ENCODE measurements at places on chromosomes 2 and 18. TPM values are rescaled to one million over a fixed set of nuclear protein-coding genes. Genes with fewer than 3 reads are reported as not detected.
A peak's percentile ranks its signal among the peaks of the same experiment; 100 is the strongest.

Gene TDRD15
- not detected for total RNA-seq

Gene CCDC178
- 0.55 TPM for total RNA-seq

Gene CLEC4F
- 0.25 TPM for total RNA-seq

Gene NOL4
- total RNA-seq, result 0.35 TPM

Gene UGT1A3
- not detected for total RNA-seq

Gene RIT2
- not detected for total RNA-seq

Gene RRM2
- 1.3 TPM for total RNA-seq

Gene SERPINB3
- not detected for total RNA-seq

GRCh38 chr2:10500601-10501361, 52.7 kb upstream of the ODC1 start:
- DNase-seq, result no peak

- no peak for DNase-seq
Measured at GRCh38 chr2:239694487-239694886, 293.7 kb upstream of the HDAC4 start.

GRCh38 chr2:19857806-19858205, 44.0 kb downstream of the TTC32 start:
- DNase-seq, result no peak

GRCh38 chr18:26383454-26384270, 157.4 kb downstream of the TAF4B start:
- DNase-seq, result no peak

GRCh38 chr2:96120091-96120720, 3.8 kb upstream of the ADRA2B start:
- DNase-seq, result no peak

DNA sequence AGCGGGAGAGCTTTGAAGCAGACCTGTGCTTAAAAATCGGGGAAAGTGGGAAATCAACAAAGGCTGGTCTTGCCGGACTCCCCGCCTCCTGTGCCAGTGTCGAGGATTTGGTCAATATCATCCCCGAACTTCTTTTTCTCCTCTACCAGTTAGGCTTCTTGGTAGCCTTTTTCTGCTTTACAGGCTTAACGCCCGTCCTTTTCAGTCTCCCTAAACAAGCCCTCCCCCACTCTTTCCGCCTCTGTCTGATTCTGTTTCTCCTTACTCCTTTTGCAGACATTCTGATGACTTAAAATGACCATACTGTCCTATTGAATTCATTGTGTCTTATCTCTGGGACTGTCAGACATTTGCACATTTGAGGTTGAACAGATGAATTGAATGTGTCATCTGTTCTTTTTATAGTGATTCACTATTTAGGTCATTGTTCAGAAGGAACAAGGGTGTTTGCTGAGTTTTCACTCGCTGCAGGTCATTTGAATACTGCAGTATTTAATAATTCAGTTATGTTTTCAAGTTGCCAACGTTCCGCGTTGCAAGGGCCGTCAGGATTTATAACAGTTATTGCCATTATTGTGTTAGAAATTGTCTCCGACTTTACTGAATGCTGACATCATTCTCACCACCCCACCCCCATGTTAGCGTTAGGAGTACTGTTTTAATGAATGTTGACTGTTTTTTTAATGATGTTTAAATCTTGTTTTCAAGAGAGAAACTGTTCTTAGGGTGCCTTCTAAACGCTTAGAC, 1.1 kb downstream of the ITGAV start:
- DNase-seq, result no peak

DNA sequence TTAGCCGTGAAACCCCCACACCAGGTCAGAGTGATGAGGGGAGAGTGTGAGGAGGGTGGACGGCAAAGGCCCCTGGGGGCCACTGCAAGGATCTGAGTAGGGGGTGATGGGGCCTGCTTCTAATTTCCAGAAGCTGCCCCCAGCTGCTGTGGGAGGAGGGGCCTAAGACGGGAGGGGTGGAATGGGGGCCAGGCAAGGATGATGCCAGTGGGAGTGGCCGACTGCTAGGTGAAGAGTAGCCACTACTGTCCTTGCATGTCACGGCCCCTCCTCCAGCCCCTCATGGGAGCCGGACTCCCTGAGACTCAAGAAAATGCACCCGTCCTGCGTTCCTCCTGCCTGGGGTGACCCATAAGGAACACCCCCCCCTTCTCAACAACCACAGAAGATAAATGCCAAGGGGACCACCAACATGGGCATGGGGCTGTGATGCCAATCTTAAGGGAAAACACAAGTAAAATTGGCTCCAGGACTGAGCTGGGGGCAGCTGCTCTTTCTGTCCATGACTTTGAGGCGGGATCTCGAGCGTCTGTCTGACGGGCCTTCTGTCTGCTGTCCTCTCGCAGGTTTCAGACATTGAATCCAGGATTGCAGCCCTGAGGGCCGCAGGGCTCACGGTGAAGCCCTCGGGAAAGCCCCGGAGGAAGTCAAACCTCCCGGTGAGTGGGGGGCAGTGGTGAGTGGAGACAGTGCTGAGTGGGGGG, 24.2 kb upstream of the PRLH start:
- DNase-seq, result no peak

DNA sequence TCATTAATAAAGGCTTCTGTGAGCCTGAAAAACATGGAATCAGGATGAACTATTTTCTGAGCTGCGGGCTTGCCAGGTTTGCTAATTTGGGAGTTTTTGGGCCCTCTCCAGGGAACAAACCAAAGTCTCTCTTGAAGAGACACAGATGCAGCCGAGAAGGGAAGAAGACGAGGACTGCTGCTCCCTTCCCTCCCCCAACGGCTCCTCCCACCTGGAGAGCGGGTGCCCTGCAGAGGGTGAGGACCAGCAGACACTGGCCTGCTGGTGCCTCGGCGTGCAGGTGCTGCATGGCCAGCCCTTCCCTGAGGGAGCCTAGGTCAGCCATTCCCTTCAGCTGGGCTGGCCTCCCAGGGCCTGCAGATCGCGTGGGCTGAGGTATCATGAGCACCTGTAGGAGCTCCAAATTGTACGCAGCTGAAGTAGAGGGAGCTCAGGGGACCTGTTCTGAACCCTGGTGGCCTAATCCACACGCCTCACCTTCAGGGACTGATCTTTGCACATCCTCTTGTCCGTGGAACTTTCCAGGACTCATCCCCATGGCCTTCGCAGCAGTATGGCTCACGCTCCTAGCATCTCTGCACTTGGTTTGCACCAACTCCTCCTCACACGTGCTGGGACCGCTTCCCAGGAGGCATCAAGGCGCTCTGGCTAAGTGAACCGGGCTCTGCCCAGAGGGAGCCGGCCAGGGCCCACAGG, 19.5 kb downstream of the EMX1 start:
- peak; percentile 19 for DNase-seq

GRCh38 chr2:61287254-61287653, 125.3 kb downstream of the C2orf74 start:
- DNase-seq, result no peak

DNA sequence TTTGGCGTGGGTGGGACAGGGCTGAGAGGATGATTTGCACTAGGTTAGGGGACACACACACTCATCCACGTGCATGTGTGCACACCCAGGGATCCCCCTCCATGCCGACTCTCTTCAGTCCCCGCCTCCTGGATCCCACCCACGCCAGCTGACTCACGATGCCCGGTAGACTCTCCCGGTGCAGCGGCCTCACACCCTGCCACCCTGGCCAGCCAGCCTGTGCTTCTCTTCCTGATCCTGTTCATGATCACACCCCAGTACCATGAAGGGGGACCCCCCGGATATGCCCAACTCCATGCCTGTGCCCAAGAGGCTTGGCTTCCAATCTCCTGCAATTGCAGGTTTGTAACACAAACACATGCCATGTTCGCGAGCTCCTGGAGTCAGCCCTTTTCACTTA, 157.8 kb upstream of the HDAC4 start:
- DNase-seq, result no peak

GRCh38 chr2:67790622-67791021, 272.2 kb downstream of the C1D start:
- no peak for DNase-seq

- no peak for DNase-seq
Measured at GRCh38 chr2:134231965-134232340, 21.9 kb upstream of the MGAT5 start.

- peak; percentile 98 for DNase-seq
Measured at GRCh38 chr2:237966565-237967462, at the start of gene UBE2F. TSS of gene UBE2F (plus strand) at chr2:237967014. CDS start at chr2:237973108, 6,094 bp downstream.

- DNase-seq, result no peak
Measured at GRCh38 chr2:24457696-24458386, 33.2 kb upstream of the NCOA1 start.

DNA sequence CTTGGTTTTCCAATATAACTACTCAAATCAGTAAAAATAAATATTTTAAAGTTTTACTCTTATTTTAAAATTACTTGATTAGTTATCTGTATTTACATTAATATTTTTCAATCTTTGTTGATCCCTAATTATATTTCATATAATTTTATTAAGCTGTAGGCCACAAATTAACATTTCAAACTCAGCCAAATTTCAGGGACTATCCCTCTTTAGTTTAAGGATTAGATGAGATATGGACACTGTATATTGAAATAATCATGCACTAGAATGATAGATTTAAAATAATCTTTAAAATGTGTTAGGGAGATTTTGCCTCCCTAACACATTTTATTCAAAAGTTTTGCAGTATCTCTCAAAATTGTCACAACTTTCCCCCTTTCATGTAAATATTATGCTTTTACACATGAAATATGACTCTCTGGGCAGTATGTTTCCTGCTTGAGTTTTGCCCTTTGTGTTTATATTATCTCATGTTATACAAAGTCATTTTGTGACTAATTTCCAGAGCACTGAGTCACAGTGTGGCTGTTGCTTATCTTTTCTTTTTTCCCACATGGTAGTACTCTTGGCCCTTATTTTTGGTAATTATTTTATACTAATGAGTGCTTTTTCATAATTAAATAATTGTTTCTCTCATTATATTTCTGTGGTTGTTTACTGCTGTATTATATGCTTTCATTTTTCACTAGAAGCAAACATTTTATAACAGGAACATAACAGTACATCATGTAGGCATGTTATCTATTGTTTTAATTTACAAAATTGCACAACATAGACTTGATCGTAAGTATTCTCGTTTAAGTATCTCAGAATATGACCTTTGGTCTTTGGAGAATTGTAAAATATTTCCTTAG, 1.2 kb downstream of the TFPI start:
- no peak for DNase-seq

DNA sequence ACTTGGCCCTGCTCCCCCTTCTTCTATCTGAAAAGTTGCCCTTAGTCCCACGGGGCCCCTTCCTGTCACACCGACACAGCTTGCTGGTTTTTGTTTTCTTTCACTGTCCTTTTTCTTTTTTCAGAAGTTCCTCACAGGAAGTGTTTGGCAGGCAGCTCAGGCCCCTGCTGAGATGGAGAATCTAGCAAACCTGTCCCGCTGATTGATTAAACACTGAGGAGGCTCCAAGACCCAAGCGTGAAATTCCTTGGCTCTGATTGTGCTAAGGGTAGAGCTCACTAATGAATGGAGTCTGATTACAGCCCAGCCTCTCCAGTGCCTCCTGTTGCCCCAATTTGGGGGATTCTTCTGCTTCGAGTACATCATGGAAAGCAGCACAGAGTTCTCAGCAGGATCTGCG, 365.9 kb upstream of the MEX3C start:
- no peak for DNase-seq

- DNase-seq, result no peak
Measured at GRCh38 chr2:72185206-72185605, 37.5 kb upstream of the CYP26B1 start.

DNA sequence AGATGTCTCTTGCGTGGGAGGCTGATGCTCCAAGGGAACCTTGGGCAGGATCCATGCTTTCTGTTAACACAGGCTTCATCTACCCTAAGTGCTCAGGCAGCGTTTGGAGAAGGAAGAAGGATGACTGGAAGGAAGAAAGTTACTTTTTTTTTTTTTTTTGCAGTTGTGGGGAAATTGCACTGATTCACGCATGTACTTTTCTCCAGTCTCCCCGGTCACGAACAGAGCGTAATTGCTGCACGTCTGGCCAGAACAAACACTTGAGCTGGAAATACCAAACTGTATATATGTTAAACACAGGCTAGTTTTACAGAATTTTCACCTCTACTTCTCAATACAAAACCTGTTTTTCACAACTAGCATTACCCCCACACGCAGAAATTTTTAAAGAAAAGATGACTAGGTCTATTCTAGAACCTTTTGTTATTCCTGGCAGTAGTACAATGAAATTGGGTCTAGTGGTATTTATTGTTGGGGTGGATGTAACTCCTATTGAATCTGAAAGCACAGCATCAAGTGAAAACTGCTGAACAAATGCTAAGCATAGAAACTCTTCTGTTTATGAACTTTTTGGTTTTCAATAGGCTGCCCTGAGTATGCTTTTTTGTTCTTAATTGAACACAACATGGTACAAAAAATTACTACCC, 9.3 kb upstream of the SCYGR5 start:
- DNase-seq, result no peak

DNA sequence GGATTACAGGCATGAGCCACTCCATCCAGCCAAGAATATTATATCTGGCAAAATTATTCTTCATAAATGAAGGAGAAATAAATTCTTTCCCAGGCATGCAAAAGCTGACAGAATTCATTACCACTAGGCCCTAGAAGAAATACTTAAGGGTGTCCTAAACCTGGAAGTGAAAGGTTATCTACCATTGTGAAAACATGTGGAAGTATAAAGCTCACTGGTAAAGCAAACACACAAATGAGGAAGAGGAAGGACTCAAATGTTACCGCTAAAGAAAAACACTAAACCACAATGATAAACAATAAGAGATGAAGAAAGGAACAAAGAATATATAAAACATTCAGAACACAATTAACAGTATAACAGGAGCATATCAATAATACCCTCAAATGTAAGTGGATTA, 171.8 kb downstream of the CAMKMT start:
- no peak for DNase-seq

DNA sequence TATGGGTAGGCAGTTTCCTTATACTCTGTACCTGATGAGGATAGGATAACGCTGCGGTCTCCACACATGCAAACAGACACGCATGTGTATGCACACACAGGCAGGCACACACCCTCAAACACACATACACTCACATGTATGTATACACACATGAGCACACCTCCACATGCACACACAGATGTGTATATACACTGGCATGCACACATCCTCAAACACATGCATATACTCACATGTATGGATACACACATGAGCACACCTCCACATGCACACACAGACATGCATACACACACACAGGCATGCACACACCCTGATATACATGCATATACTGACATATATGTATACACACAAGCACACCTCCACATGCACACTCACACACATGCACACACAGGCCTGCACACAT, 267.8 kb upstream of the HDAC4 start:
- DNase-seq, result no peak

DNA sequence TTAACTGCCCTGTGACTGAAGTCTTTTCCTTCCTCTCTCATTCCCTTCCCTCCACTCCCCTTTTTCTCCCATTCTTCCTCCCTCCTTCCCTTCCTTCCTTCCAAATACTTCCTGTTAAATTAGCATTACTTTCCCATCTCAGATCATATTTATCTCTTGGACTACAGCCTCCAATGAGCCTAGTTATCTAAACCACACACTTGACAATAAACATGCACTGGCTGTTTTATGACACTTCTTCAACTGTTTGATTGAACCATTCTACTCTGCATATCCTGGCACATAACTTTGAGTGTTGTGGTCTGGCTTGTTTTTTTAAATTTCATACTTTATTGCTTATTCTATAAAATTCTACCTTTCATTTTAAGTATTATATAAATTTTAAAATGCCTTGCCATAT, 1860.8 kb upstream of the LRRTM1 start:
- no peak for DNase-seq

- DNase-seq, result no peak
Measured at GRCh38 chr2:216497382-216498069, 1.1 kb upstream of the RPL37A start.

GRCh38 chr18:13500869-13501542, 225.4 kb downstream of the FAM210A start:
- peak; percentile 72 for DNase-seq

- no peak for DNase-seq
Measured at GRCh38 chr2:221501883-221502269, 70.2 kb downstream of the EPHA4 start.

- DNase-seq, result no peak
Measured at GRCh38 chr2:13714466-13714865, 918.1 kb upstream of the LRATD1 start.

All from left ventricle myocardium superior (tissue), 1 donor.